ENCODE measurements at places on chromosomes 3 and 15.

GRCh38 chr3:150275941-150276340, 132.2 kb upstream of the TSC22D2 start:
- no peak overlapping the region for H3K4me3 ChIP-seq
- no peaks in the 10 kb centered on the region for H3K4me1 ChIP-seq
- H3K36me3 ChIP-seq, result no peaks in the 10 kb centered on the region
- H3K27me3 ChIP-seq, result no peaks in the 10 kb centered on the region
- no peak for DNase-seq

GRCh38 chr3:64405211-64405835, 180.1 kb upstream of the PRICKLE2 start:
- H3K27ac ChIP-seq, result no peak overlapping the region
- no peaks in the 10 kb centered on the region for H3K27me3 ChIP-seq
- no peak for DNase-seq
- H3K4me3 ChIP-seq, result no peak overlapping the region

DNA sequence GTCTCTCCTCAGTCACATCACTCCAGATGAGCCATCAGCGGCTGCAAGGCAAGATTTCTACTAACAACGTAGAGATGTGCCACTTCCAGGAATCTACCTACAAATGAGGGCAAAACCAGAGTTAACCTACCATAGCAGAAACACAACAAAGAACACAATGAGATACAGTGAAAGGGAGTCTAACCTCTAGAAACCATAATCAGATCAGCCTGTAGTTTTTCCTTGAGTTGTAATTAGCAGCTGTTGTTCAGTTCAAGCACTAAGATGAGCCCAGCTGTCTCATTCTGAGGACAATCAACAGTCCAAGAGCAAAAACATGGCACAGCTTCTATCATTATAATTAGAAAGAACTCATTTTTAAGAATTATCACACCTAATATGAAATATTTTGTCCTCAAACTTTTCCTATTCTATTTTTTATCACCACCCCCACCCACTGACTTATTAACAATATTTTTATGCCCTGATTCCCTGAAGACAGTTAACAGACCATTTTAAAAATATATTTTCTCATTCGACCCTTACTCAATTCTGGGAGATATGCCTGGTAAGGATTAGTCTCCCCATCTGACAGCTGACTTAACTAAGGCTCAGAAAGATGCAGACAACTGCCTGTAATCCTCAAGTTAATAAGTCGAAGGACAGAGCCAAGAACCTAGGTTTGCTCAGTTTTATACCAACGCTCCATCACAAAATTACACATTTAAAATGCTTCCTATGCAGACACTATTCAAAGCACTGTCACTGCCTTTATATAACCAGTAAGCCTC, 50.1 kb downstream of the MAGI1 start:
- H3K27me3 ChIP-seq, result no peaks in the 10 kb centered on the region
- no peak overlapping the region for H3K4me3 ChIP-seq
- no peaks in the 10 kb centered on the region for H3K36me3 ChIP-seq
- no peaks in the 10 kb centered on the region for H3K4me1 ChIP-seq
- H3K27ac ChIP-seq, result no peak overlapping the region

GRCh38 chr3:156396851-156397250, 158.1 kb downstream of the SSR3 start:
- no peaks in the 10 kb centered on the region for H3K4me1 ChIP-seq
- no peaks in the 10 kb centered on the region for H3K27me3 ChIP-seq
- no peak overlapping the region for H3K27ac ChIP-seq
- H3K4me3 ChIP-seq, result no peak overlapping the region
- H3K36me3 ChIP-seq, result no peaks in the 10 kb centered on the region
- DNase-seq, result no peak

- H3K4me3 ChIP-seq, result no peak overlapping the region
- H3K27ac ChIP-seq, result no peak overlapping the region
- H3K36me3 ChIP-seq, result no peaks in the 10 kb centered on the region
- H3K4me1 ChIP-seq, result peaks cover 10% of the 10 kb centered on the region
- no peaks in the 10 kb centered on the region for H3K27me3 ChIP-seq
Observed at GRCh38 chr3:149965278-149965677, 5.4 kb downstream of the PFN2 start.

DNA sequence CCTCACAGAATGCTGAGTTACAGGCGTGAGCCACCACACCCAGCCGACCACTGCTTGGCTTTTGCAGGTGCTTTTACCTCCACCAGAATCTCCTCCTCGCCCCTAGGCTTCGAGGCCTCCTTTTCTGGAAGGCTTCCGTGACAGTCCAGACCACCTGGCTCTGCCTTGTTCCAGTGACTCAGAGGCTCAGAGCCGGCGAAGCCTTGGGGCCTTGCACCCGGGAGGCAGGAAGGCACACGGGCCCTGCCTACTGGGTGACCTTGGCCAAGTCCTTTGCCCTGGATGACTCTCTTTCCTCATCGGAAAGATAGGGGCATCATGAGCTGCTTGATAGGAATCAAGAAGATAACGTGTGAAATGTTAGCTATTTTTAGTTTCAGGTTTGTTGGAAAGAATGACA, 31.3 kb upstream of the FURIN start:
- no peaks in the 10 kb centered on the region for H3K27me3 ChIP-seq
- no peak overlapping the region for H3K4me3 ChIP-seq
- H3K4me1 ChIP-seq, result peaks cover 28% of the 10 kb centered on the region
- DNase-seq, result no peak
- H3K27ac ChIP-seq, result no peak overlapping the region
- no peaks in the 10 kb centered on the region for H3K36me3 ChIP-seq

- H3K4me1 ChIP-seq, result peaks cover 10% of the 10 kb centered on the region
- H3K27me3 ChIP-seq, result no peaks in the 10 kb centered on the region
- H3K36me3 ChIP-seq, result peaks cover 20% of the 10 kb centered on the region
- H3K4me3 ChIP-seq, result no peak overlapping the region
- H3K27ac ChIP-seq, result no peak overlapping the region
Observed at GRCh38 chr3:58107597-58107996, 99.4 kb downstream of the FLNB start.

- H3K27ac ChIP-seq, result no peak overlapping the region
- H3K27me3 ChIP-seq, result no peaks in the 10 kb centered on the region
- H3K4me1 ChIP-seq, result no peaks in the 10 kb centered on the region
Observed at GRCh38 chr3:122076491-122077292, 21.5 kb downstream of the CD86 start.

DNA sequence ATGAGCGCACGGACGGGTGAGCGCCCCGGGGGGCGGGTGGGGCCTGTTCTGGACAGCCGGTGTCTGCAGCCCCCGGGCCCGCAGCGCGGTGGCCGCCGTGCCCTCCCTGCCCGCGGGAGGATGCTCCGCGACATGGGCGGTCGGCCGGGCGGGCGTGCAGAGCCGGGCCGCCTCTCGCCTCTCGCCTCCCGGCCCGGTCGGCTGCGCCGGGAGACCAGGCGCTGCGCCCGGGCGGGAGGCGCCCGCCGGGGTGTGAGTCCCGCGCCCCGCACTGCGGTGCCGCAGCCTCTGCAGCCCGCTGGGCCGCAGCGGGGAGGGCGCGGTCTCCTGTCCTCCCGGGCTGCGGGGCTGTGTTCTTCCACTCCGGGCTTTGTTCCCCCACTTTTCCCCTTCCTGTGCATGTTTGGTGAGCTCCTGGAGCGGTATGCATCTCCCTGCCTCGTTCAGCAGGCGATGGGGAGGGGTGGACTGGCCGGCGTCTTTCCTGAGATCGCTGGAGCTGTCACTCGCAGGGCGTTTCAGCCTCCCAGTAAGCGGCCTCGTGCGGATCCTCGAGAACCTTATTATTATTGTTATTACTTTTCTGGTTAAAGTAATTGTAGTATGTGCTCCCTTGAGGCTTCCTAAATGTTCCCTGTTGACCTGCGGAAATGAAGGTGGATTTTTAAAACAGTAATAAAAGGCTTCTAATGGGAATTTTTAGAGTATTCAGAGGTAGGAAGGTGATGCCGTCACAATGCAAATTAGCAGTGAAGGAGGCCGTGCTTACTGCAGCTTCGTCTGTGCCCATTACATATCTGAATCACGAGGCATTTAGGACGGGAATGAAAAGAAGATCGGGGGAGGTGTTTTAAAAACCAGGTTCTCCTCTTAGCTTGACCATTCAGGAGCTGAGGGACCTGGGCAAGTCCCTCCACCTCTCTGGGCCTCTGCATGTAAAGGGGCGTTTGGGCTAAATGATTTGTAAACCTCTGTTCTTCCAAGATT, 593 bp downstream of the TMOD2 start:
- H3K36me3 ChIP-seq, result no peaks in the 10 kb centered on the region
- no peak for DNase-seq
- no peak overlapping the region for H3K27ac ChIP-seq
- no peaks in the 10 kb centered on the region for H3K27me3 ChIP-seq
- peak overlapping the region; percentile 48 for H3K4me3 ChIP-seq

- H3K27ac ChIP-seq, result no peak overlapping the region
- H3K4me3 ChIP-seq, result no peak overlapping the region
- H3K27me3 ChIP-seq, result no peaks in the 10 kb centered on the region
- no peak for DNase-seq
- no peaks in the 10 kb centered on the region for H3K36me3 ChIP-seq
- H3K4me1 ChIP-seq, result peaks cover 6% of the 10 kb centered on the region
Observed at GRCh38 chr3:45564172-45564571, 30.4 kb upstream of the LIMD1 start.

DNA sequence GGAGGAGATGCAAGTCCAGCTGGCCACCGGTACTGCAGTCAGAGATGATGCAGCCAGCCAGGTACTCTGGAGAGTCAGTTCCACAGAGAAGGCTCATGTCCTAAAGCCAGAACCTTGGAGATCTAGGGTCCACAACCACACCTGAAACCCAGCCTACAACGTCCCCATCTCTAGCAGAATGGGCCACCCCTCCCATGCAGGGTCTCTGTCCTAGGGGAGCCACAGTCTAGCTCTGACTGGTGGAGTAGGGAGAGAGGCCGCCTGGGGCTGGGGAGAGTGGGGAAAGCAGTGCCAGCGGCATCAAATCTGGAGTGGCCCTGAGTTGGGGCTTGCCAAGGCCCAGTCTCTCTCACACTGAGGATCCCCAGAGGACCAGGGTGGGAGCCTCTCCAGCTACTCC, 43.5 kb downstream of the PTH1R start:
- peaks cover 10% of the 10 kb centered on the region for H3K4me1 ChIP-seq
- no peak overlapping the region for H3K27ac ChIP-seq
- DNase-seq, result no peak
- H3K27me3 ChIP-seq, result no peaks in the 10 kb centered on the region

DNA sequence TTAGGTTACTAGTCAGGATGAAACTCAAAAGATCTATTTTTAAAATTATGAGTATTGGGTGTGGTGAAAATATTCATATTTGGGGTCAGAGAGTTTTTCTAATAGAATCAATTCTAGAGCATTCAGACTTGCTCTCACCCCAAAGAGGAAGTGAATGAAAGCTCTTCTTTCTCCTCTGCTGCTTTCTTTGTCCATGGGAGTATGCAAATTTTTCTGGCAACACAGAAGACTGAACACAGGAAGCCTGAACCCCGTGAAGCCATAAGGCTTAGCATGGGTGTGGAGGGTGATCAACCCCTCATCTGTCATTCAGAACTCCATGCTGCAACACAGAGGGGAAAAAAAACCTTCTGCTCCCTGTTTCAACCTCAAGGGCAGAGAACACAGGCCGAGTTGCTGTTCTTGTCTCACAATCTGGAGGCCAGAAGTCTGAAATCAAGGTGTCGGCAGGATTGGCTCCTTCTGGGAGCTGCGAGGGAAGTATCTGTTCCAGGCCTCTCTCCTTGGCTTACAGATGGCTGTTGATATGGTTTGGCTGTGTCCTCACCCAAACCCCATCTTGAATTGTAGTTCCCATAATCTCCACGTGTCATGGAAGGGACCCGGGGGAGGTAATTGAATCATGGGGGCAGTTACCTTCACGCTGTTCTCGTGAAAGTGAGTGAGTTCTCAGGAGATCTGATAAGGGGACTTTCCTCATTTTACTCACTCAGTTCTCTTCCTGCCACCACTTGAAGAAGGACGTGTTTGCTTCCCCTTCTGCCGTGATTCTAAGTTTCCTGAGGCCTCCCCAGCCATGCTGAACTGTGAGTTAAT, 33.7 kb upstream of the CD47 start:
- peak overlapping the region; percentile 58 for H3K4me3 ChIP-seq
- peak overlapping the region; percentile 75 for H3K27ac ChIP-seq
- no peaks in the 10 kb centered on the region for H3K27me3 ChIP-seq
- DNase-seq, result peak; percentile 76

DNA sequence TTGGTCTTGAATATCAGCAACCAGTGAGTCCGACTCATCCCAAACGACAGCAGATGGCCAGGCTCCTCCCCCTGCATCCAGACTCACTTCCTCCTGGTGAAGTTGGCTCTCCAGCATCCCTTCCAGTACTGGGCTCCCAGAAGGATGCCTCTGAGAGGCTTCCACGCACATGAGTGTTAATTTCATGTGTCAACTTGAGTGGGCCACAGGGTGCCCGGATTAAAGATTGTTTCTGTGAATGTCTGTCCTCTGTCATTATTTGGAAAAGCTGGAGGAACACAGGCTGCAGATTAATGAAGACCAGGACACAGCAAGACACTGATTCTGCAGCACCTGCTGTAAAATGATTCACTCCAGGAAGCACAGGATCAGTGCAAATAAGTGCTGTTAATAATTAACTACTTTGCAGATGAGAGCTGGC, 99.8 kb downstream of the ATP10A start:
- no peak for DNase-seq
- H3K27me3 ChIP-seq, result no peaks in the 10 kb centered on the region
- H3K4me1 ChIP-seq, result no peaks in the 10 kb centered on the region

DNA sequence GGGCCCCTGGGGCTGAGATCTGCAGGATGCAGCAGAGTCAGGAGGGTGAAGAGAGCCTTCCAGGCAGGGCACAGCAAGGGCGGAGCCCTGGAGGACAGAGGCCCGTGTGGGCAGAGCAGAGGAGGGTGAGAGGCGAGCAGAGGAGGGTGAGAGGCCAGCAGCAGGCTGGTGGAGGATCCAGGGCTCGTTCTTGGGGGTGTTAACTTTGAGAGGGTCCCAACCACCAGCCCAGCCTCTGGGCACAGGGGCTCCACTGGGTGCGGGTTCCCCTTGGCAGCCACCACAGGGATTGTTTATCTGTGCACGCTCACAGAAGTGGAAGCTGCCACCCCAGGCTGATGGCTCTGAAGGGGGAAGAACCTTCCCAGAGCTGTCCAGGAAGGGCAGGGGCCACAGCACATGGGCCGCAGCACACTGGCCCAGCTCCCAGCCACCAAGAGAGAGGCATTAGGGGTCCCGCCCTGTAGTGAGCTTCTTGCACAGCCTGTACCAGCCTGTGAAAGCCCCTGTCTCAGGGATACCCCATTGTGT, 9.3 kb upstream of the PLXND1 start:
- peaks cover 5% of the 10 kb centered on the region for H3K4me1 ChIP-seq
- H3K27ac ChIP-seq, result no peak overlapping the region
- H3K4me3 ChIP-seq, result no peak overlapping the region
- no peaks in the 10 kb centered on the region for H3K27me3 ChIP-seq
- no peak for DNase-seq

- H3K4me1 ChIP-seq, result no peaks in the 10 kb centered on the region
- no peak overlapping the region for H3K4me3 ChIP-seq
- no peaks in the 10 kb centered on the region for H3K36me3 ChIP-seq
- DNase-seq, result no peak
- no peak overlapping the region for H3K27ac ChIP-seq
Observed at GRCh38 chr3:34832865-34833508, 806.3 kb upstream of the ARPP21 start.

GRCh38 chr15:73969151-73969759, 22.8 kb downstream of the STOML1 start:
- no peak for DNase-seq
- H3K4me3 ChIP-seq, result no peak overlapping the region
- H3K36me3 ChIP-seq, result no peaks in the 10 kb centered on the region
- no peaks in the 10 kb centered on the region for H3K27me3 ChIP-seq

All from CD8-positive, alpha-beta memory T cell (primary cell).